Stimulated activated CD4-positive, alpha-beta T cell treated with anti-CD3 and anti-CD28 coated beads, Interleukin-2, amount 100 ng/mL, for 48 hours (primary cell): ENCODE measurements at places on chromosomes 13 and 19.
A peak's percentile ranks its signal among the peaks of the same experiment; 100 is the strongest.

- no peak for DNase-seq
These were observed 1437.6 kb downstream of the UQCRFS1 start for GRCh38 chr19:27775395-27775794.

DNA sequence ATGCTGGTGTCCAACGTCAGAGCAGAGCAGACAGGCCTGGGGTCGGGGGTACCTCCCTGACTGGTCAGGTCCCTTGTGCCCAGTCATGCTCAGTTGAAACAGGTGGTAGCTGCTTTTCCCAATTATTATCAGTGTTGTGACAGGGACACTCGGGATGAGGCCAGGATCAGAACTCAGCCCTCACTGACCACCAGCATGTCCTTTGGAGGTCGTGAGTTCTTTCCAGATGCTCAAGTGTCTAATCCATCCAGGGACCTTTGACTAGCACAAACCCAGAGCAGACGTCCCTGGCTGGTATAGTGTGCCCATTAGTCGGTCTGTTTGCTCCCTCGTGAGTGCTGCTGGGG lies 22.4 kb downstream of the MAU2 start:
- no peak for DNase-seq

DNA sequence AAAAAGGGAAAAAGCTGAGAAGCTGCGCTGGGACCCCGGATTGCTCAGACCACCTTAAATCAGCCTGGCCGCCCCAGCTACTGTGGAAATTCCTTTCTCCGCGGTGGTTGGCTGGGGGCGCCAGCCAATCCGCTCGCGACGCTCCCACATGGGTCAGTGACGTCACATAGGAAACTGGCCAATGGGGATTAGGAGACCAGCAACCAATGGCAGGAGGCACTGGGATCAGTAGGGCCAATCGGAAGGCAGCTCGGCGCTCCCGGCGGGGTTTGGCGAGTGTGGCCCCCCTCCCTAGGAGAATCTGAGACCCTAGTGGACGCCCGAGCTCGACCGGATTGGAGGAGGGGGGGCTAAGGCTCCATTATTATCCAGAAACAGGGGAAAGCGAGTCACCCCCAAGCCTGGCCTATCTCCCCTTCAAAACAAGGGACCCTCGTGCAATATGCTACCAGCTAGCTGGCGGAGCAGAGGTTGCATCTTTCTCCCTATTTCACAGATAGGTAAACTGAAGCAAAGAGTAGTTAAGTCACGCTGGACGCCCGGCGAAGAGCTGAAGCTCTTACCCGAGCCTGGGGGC lies 6.5 kb upstream of the TLE2 start:
- DNase-seq, result peak; percentile 91

GRCh38 chr19:12564016-12564664 lies 12.9 kb upstream of the ZNF564 start:
- DNase-seq, result peak; percentile 96

DNA sequence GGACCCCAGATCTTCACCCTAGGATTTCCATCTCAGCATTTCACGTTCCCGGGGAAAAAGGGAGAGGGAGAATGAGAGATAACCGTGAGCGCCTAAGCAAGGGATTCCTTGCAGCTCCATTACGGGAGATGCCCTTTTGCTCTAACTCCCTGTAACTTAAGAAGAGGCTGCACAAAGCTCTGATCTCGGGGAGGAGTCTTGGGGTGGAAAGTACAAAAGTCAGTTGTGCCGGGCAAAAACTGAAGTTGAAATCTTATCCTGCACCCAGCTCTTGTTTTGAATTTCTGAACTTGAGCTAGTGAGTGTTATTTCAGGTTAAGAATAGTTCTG lies 256.4 kb upstream of the SOX21 start:
- DNase-seq, result no peak

GRCh38 chr13:113186061-113186900 lies 22.2 kb downstream of the PCID2 start:
- no peak for DNase-seq

DNA sequence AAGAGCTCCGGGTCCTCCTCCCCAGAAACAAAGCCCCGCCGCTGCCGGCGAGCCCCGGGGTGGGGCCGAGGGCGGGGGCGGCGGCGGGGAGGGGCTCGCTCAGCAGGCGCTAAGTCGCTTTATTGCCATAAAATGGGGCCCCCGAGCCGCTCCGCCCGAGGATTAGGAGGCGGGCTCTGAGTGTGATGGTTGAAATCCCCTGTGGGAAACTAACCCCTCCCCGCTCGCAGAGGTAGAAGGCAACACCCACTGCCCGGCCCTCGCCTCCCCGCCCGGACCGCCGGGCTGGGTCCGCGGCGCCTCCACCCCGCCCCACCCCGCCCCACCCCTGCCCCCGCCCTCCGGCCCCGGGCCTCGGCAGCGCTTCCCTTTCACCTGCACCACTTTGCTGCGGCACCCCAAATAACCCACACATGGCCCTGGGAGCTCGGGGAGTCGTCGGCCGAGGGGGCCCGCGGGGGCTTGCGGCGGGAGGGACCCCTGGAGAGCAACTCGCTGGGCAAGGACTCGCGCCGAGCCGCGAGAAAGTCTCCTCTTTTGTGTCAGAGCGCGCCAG lies at the start of gene KLF12:
TSS of gene KLF12 (minus strand) at position 184 of the 556 bp plus-strand sequence.
- peak; percentile 87 for DNase-seq
